ENCODE measurements at places on chromosomes 1 and 21.
A peak's percentile ranks its signal among the peaks of the same experiment; 100 is the strongest.

DNA sequence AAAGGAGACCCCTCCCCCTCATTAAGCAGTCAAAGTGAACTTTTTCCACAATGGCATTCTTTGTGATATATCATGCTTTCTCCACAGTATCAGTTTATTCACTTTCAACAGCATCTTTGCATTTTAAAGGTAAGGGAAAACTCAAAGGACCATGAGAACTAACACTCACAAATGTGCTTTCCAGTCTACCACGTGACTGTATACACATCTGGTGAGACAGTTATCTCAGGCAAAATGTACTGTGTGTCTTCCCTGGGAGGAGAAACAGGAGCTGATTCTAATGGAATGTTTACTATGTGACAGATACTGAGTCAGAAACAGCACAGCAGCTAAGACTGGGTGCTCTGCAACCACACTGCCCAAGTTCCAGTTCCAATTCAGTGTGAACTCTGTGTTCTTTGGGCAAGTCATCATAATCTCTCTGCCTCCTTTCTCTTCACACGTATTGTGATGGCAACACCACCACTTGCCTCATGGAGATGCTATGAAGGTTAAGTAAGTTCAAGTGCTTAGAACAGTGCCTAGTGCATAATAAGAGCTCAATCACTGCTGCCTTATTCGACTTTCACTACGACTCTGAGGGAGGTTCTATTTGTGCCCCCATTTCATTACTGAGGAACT, 79.0 kb downstream of the SLC45A1 start:
- no peak for DNase-seq

DNA sequence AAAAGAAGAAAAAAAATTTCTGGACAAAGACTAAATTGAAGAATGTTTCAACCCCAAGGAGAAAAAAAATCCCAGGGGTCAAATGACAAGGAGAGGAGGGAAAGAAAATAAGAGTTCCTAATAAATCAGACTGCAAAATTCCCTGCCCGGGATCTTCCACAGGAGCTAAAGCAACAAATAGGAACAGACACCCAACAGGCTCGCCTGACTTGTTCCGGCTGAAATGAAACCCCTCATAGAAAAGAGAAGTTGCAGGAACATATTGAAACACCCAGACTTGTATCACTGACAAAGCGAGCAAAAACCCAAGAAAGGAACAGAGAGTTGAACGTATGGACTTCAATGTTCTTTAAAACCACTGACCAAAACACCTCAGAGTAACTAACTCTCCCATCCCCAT, 123.0 kb downstream of the TIAM1 start:
- no peak for DNase-seq

- no peak for DNase-seq
Observed at GRCh38 chr1:198122693-198123092, 34.1 kb upstream of the NEK7 start.

GRCh38 chr1:43531906-43532584, 1.4 kb downstream of the PTPRF start:
- peak; percentile 25 for DNase-seq

- no peak for DNase-seq
Observed at GRCh38 chr1:159892944-159893343, 7.0 kb downstream of the CFAP45 start.

DNA sequence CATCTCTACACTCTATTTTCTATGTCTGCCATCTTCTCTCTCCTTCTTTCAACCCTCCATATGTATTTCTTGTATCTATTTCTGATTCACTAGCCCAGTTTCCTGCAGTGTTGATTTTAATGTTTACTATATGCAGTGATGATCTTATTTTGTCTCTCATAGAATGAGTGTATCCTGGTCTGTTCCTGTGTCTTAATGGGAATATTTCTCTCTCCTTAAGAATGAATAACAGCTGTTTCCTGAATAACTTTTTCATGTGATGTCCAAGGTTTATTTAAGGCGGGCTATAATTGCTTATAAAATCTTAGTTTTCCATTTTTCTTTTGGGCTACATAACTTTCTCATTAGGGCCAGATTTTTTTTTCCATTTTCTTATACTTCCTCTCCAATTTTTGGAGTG, 144.5 kb downstream of the C1orf21 start:
- DNase-seq = no peak

DNA sequence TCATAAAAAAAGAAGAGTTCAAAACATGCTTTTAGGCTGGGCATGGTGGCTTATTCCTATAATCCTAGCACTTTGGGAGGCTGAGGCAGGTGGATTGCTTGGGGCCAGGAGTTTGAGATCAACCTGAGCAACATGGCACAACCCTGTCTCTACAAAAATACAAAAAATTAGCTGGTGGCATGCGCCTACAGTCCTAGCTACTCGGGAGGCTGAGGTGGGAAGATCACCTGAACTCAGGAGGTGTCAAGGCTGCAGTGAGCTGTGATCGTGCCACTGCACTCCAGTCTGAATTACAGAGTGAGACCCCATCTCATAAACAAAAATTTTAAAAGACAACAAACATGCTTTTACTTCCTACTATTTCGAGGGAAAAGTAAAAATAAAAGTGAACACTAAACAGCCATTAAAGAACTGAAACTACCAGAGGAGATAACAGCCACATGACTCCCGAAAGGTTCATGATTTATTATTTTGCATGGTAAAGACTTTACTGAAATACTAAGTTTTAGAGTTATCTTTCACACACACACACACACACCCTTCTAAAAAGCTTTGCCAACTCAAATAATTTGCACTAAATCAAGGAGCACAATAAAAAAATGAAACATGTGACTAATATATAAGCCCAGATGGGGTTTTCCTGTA, 48.1 kb downstream of the USP1 start:
- DNase-seq = no peak

DNA sequence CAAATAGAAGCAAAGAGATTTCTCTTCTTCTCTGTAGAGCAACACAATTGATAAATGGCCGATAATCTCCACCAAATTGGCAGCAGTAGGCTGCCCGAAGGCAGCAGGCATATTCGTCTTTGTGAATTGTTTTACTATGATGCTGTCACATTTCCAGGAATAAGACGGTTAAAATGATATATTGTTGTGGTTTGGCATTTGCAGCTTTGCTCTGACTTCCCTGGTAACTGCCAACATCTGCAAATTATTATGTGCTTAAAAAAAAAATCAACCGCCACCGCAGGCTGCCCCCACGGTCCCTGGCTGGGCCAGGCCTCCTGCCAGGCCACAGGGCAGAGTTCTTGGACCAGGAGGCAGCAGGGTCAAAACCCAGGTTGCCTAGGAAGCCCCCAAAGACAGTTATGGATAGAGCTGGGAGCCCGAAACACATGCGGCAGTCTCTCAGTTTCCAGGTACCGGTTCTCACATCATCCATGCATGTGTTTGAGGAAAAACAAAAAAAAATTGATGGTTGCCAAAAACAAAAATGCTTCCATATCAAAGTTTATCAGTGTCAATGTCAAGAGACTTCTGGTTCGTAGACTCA, 179.3 kb downstream of the ETS2 start:
- DNase-seq = peak; percentile 59

DNA sequence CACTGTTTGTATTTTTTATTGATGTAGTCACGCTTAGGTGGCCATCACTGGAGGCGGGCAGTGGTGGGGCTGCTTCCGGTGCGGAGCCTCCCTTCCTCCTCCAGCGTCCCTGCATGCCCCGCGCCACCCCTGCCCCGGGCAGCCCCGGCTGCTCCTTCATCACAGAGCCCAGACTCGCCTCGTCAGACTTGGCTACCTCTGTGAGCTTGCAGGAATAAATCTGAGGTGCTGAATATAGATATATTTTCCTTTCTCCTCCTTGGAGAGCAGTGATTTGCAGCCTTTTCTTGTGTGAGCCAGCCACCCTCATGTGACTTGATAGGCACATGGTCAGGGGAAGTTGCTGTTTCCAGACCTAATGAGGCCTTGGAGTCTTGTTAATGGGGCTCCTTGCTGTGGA, 412.7 kb upstream of the VAMP3 start:
- no peak for DNase-seq

- DNase-seq = no peak
Observed at GRCh38 chr1:244155661-244156060, 104.6 kb downstream of the ZBTB18 start.

DNA sequence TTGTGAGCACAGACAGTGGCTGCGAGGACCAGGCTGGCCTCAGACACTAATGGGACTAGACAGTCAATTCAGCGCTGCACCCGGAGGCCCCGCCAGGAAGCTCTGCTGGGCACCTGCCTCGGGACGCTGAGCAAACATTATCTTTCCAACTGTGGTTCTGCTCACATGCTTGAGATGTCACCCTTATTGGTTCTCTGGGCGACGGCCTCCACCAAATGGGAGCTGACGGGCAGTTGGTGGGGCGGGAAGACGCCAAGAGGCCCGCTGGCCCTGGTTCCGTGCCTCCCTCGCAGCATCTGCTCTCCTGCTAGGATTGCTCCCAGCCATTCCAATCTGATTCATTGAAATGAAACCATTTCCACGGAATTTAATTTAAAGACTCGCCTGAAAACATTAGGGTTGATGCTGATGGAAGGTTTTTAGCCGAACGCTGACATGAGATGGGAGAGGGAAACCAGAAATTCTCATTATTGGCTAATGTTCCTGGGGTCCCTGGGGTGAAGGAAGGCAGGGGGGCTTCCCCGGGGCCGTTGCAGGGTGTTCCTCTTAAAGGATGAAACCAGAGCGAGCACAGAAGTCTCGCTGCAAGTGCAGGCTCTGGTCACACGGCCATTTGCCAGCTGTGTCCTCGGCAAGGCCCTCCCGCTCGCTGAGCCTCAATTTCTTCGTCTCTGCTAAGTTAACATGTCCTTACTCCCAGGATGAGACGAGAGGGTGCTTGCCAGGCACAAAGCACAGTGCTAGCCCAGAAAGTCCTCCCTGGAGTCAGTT, 512.2 kb downstream of the NPHP4 start:
- DNase-seq = no peak

- no peak for DNase-seq
Observed at GRCh38 chr1:20443703-20444586, 42.1 kb downstream of the CAMK2N1 start.

DNA sequence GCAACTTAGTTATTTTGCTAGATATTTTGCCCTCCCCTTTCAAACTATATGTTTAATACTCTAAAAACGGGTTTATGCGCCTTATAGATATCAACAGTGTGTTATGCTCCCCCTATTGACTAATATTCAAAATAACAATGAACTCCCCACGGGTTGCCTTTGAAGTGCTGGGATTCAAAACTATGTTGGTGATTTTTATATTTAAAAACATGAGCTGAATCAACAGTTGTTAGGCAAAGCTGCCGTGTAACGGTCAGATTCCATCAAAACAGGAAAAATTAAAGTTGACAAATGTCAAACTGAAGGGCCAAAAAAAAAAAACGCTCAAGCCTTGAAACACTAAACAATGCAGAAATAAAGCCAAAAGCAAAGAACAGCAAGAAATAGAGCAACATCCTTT, 2.5 kb downstream of the TGFBR3 start:
- no peak for DNase-seq

DNA sequence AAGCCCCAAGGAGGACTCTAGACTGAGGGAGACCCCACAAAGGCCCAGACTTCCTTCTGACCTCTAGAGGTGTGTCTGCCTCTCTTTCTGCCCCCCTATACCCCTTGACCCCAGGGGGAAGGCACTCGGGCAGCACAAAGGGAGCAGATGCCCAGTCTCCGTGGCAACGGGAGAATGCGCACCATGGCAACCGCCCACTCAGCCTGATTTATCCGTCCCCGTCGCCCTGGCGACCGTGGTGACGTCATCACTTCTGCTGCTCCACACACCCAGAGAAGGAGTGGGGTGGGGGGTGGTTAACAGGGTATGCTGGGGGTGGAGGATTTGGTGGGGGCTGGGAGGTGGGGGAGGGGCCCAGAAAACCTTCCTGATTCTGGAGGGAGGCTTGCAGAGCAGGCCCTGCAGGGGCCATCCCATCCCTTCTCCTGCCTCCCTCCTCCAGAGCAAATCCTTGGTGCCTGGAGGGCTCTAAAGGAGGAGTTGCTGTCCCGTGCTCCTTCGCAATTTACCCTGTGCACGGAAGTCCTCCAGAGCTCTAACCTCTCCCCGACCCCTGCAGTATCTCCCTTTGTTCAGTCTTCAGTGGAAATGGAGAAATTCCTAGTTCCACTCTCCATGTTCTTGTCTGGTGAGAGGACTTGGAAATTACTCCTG, 6.3 kb downstream of the CELF3 start:
- DNase-seq = no peak

- no peak for DNase-seq
Observed at GRCh38 chr21:25757531-25757930, 22.8 kb downstream of the GABPA start.

DNA sequence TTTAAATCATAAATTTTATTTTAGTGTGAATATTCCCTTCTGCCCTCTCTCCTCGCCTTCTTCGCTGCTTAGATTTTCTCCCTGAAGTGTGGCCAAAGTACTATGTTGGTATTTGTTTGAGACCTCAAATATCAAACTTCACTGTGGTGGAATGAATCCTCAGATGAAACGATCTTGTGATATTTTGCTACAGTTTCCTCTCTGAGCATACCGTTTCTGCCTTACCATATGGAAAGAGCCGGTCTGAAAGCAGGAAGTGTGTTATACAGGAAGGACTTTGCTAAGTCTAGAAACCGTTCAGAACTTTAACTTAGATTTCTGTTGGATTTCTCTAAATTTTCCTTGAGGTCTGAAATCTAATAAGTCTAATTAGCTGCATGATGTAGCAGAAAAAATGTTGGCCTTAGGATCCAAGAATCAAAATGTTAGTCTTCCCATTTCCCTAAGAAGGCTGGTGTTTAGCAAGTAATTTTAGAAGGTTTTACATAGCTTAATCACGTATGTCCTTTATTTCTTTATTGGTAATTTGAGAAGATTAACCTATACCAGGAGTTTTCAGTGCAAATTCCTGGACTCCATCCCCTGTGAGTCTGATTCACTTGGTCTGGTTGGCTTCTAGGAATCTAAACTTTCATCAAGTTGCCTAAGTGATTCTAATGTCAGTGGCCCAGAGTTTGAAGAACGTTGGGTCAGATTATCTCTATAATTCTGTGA, 30.7 kb downstream of the SDCCAG8 start:
- DNase-seq = no peak

- DNase-seq = no peak
Observed at GRCh38 chr1:202702088-202702487, 8.2 kb downstream of the SYT2 start.

DNA sequence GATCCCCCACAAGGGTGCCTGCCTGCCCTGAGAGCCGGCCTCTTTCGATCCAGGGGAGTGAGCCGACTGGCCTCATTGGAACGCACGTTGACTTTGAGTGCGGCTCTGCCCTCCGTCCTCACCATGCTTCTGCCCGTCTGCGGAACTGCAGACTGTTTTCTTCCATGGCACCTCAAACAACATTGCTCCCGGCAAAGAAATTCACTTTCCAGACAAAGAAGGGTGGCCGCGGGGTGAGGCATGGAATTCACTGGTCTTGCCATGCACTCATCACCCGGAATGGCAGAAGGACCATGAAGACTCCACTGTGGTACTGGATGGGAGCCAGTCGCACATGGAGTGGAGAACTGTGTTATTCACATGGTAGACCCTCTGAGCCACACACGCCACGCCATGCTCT, 169.5 kb downstream of the NPHP4 start:
- no peak for DNase-seq

DNA sequence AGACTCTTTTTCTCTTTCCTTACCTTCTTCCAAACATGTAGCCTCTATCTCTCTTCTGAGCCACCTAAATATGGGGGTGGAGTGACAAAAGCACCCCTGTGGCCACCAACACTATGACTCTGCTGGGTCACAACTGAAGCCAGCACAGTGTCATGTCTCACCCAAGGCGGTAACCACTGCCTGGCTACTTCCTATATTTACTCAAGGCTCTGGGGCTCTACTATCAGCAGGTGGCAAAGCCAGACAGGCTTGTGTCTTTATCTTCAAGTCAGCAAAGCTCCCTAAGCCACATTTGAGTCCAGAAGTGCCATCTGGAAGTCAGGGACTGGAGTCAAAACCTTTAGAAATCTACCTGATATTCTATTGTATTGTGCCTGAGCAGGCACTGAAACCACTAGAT, 1515.2 kb downstream of the PLA2G4A start:
- no peak for DNase-seq

- no peak for DNase-seq
Observed at GRCh38 chr1:42466030-42466429, 2.9 kb downstream of the CCDC30 start.

Data from right hindlimb (tissue), 1 donor.